ENCODE measurements at places on chromosomes 2 and 18. TPM values are rescaled to one million over a fixed set of nuclear protein-coding genes. Genes with fewer than 3 reads are reported as not detected.

GRCh38 chr2:65681503-65681902 is 249.1 kb upstream of the SPRED2 start:
- DNase-seq = no peak

GRCh38 chr2:10125842-10126631 is 3.5 kb downstream of the RRM2 start:
- DNase-seq = no peak

RESP18 gene
- not detected for polyA plus RNA-seq

GRCh38 chr18:13300029-13300428 is 81.5 kb downstream of the LDLRAD4 start:
- no peak for DNase-seq

AAK1 gene
- polyA plus RNA-seq = 11.9 TPM

GRCh38 chr2:59630789-59631188 is 922.7 kb downstream of the BCL11A start:
- DNase-seq = no peak

DNA sequence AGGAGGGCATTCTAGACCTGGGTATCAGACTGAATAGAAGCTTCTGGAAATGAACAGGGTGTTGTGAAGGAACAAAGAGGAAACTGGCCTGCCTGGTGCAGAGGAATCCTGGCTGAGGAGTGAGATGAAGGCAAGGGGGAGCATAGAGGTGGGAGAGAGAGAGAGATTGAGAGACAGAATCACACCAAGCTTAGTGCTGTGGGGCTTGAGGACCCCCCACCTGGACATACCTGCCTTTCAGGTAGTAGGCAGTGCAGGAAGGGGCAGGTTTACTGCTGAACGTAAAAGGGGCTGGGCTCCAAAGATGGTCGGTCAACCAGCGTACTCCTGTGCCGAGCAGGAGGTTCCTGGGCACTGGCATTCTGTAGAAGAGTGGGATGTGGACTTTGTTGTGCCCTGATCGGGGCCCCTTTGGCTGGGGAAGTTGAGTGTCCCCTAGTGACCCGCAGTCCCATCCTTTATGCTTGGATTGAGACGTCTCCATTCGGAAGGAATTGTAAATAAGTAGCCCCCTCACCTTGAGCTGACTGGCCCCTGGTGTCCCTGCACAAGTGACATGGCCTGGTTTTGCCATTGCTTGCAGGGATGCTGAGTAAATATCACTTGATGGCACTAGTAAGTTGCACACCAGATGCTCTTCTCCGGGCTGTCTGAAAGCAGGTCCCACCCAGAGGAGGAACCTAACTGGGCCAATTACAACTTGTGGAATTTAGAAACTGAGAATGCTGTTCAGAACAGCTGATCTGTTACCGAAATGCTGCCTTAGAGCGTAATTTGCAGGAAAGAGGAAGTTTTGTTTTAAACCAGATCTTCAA is 1.4 kb downstream of the UBE2F start:
- DNase-seq = peak; percentile 68

- no peak for DNase-seq
Measured at GRCh38 chr2:226932443-226932842, 96.6 kb downstream of the RHBDD1 start.

CROCC2 gene
- 0.20 TPM for polyA plus RNA-seq

GRCh38 chr2:40261042-40261441 is 190.8 kb downstream of the SLC8A1 start:
- no peak for DNase-seq

DNA sequence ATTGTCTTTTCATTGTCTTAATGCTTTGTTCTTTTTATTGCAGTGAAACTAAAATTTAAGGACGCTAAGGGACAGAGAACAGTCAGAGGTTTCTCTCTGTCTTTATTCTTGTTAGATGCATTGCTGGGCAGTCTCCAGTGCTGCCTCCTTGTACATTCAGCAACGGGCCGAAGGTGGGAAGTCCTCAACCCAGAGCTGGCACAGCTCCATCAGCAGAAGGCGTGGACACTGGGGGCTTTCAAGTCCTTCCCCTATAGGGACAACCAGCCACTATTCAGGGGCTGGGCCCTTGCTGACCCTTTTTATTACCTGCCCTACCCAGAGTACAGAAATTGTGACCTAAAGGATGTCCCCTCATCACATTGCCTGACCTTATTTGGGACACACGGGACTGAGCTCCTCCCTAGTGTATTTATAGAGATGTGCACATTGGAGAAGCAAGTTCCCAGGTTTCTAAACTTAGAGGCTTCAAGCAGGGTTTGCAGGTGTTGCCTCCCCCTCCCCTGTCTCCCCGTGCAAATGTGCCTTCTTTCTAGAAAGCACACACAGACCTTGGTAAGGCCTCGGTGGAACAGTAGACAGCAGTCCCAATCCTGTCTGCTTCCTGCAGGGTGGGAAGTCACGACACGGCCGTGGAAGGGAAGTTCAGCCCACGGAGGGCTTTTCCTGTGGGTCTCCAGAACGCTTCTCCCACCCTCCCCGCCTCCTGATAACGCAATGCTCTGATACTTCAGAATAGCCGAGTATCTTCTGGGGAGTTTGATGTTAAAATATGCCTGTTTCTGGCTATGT is 68.2 kb downstream of the ZCCHC2 start:
- DNase-seq = no peak

DNA sequence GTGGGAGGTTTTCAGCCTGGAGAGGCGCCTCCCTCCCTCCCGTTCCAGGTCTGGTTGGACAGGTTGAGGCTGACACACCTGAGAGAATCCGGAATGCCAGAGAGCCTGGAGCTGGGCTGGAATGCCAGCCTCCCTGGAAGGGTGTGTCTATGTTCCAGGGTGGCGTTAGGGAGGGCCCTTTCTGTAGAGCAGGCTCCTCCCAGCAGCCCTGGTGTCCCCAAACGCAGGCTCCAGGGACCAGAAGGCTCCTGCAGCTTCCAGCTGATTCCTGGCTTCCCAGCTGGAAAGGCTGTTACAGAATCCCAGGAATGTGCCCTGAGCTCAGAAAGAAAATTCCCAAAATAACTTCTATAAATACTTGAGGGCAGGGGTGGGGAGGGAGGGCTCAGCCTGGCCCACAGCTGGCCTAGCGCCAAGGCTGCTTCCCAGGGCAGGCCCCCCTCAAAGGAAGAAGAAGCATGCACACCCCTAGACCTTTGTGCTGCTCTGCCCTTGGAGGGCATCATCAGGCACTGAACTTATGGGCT is 85.4 kb downstream of the STPG4 start:
- DNase-seq = no peak

GRCh38 chr18:51009072-51009471 is 20.9 kb upstream of the SMAD4 start:
- no peak for DNase-seq

CD8A gene
- polyA plus RNA-seq = 0.22 TPM

GRCh38 chr18:25229081-25229480 is 122.9 kb downstream of the ZNF521 start:
- no peak for DNase-seq

DNA sequence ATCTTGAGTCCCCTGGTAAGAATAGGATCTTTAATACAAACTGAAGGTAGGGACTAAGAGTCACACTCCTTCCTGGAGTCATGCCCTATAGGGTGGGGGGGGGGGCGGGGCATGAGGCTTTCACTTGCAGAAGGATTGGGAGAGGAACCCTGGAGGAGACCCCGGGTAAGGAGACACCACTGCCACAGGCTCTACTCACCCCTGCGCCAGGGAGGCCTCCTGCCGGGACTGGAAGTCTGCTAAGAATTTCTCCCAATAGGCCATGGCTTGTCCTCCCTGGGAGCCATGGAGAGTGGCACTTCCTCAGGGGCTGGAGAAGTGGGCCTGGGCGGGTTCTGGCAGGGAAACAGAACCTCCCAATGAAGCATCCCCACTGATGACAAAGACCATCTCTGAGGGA is 645.3 kb upstream of the RAB6C start:
- no peak for DNase-seq

GRCh38 chr2:85987266-85988174 is 98.7 kb upstream of the ST3GAL5 start:
- no peak for DNase-seq

- DNase-seq = no peak
Measured at GRCh38 chr2:67895227-67895941, 167.4 kb downstream of the C1D start.

DNA sequence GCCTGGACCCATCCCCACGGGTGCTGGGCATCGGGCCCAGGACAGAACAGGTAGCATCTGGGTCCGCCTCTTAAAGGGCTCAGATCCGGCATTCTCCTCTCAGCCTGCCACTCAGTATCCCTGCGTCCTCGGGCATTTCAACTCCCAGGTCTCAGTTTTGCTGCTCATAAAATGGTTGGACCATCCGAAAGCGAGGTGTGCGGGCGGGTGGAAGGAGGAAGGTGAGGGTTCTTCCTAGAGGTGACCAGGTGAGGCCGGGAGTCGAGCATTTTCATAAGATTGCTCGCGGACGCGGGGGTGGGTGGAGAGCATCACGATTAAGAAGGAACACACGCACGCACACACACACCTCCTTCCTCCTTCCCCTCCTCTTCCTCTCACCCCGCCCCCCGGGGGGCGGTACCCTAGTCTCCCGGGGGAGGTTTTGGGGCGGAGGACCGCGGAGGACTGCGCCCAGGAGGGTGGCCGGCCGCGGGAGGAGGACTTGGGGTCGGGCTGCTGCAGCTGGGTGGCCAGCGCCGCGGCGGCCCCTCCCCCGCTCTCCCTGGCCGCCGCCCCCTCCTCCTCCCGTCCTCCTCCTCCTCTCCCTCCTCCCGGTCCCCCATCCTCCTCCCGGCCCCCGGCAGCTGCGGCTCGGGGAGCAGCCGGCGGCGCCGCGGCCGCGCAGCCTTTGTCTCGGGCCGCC is 97.9 kb upstream of the GPR45 start:
- no peak for DNase-seq

GRCh38 chr2:162677476-162677875 is 161.1 kb downstream of the KCNH7 start:
- no peak for DNase-seq

DNA sequence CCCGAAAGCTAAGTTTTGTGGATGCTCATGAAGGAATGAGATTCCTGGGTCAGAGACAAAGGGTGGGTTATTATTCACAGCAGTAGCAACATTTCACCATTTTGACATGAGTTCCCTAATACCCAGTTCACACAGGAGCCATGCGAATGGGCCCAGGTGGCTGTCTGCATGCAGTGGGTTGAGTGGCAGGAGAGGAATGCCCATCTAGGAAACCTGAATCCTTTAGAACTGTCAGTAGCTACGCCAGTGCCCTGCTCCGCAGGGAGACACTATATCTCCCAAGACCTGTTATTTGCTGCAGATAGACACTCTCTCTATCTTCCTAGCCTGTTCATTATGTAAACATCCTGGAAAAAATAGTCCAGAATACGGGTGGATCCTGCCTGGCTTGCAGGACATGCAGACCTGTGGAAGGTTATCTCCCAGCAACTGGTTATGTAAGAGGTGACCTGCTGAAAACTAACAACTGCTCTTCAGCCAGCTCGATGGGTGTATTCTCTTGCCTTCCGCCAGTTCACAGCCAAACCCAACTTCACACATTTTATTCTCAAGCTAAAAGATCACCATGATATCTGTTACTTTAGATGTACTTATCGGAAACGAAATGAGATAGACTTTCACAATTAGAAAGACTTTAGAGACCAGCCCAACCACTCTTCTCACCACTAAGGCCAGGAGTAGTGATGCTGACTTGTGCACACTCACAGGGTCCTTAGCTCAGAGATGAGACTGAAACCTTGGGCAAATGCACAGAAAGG is 59.1 kb downstream of the MBP start:
- DNase-seq = no peak

DNA sequence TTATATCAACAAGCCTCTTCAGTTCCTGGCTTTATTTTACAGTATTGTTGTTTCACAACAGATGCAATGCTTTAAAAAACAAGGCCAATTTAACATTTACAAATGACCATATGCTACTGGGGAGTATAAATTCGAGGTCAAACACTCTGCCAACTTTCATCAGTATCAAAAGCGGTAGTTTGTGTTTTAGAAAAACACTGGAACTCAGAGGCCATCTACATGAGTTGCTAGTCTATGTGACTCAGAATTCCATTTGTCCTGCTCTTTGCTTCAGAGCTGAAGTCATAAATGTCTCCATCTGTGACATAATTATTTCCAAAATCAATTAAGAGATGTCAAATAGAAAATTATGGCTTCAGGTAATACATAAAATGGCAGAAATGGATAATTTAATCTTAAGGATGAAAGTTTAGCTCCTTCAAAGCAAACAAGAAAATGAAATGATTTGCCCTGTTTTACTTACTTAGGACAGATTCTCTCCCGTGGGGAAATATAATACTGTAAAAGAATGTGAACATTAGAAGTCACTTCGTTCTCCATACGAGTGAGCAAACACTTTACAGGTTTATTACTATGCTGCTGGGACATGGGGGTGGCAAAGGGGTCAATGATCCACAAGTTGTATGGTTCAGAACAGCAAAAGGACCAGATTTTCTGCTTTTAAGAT is 3.7 kb downstream of the MEX3C start:
- DNase-seq = no peak

MLPH gene
- polyA plus RNA-seq = 1.0 TPM

BOLL gene
- polyA plus RNA-seq = 1.6 TPM

KLHL41 gene
- polyA plus RNA-seq = 4,199 TPM

DNA sequence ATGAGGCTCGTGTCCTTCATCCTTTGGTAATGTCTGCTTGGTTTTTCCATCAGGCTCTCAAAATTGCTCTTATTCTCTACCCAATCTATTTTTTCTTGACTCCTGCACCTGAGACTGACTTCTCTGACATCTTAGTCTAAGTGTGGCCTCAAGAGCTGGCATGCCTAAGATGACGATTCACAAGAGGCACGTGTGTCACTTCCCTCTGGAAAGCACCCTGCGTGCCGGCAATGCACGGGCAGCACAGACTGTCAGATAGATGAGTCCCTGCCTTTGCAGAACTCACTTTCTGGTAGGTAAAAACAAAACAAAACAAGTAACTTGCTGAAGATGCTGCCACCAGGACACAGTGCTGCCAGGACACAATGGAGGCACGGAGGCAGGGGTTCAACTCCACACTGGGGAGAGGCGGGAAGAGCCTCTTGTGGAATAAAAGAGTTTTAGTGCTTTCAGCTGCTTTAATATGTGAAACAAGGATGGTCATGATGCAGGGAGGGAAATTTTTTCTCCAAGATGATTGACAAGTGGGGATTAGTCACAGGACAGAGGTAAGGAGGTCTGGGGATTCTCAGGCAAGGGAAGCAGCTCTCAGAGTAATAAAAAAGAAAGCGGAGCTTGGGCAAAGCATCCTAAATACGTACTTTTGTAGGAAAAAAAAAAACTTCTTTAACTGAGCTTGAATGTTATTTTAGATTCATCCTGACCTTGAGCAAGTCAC is 27.3 kb downstream of the CYB5A start:
- no peak for DNase-seq

GRCh38 chr2:160052531-160052930 is 9.9 kb downstream of the PLA2R1 start:
- no peak for DNase-seq

GRCh38 chr2:170576296-170576695 is 138.8 kb upstream of the SP5 start:
- DNase-seq = no peak

SEMA4F gene
- polyA plus RNA-seq = 2.1 TPM

GRCh38 chr18:76442413-76443171 is 52.5 kb downstream of the ZNF516 start:
- no peak for DNase-seq

DNA sequence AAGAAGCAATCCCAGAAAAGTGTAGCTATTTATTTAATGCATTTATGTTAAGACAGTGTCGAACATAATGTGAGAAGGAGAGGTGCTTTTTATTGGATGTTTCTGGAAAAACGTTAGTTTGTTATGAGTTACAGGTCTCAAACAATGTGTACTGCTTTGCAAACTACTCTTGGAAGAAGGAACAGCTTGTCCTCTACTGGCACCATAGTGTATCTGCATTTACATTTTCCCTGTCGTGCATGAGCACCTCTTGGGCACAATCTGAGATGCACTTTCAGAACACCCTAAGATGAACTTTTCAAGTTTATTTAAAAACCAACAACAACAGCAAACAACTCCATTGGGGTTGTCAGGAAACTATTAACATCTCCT is 22.8 kb downstream of the CCNYL1 start:
- DNase-seq = no peak
